Stimulated activated CD4-positive, alpha-beta T cell treated with anti-CD3 and anti-CD28 coated beads, Interleukin-1b, Interleukin-23, amount 100 ng/mL, for 1 hour (primary cell): ENCODE measurements at places on chromosomes 1 and 21.

DNA sequence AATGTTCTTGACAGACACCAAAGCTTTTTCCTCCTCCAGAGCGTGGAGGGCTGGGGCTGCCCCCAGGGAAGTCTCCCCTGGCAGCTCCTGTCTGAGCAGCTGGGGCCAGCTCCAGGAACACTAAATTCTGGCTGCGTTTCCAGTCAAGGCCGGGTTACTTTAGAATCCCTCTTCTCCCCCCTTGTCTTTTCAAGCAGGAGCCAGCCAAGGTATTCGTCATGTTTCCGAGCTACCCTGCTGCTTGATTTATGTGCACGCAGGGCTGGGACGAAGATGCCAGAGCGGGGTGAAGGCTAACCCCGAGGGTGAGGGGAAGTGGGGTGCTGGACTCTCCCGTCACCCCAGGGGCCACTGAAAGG is 68.1 kb upstream of the ANGPTL1 start:
- no peak for DNase-seq

GRCh38 chr1:226736908-226737818 is 1.9 kb downstream of the ITPKB start:
- no peak for DNase-seq

DNA sequence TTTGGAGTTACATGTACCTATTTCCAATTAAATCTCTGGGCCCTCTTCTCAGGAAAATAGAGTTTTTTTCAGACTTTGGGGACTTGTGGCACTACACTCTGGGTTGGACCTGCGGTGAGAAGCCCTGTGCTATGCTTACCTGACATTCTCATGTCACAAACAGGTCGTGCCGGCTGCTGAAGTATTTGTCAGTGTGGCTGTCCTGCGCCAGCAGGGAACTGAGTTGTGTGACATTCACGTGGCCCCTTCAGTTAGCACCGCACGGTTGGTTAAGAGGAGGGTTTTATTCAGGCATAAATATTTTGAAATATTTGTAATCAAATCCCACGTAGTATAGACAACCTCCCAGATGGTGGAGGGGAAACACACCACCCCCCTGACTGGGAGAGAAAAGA is 6.3 kb upstream of the COL6A2 start:
- no peak for DNase-seq

GRCh38 chr1:28159243-28159642 is 17.2 kb downstream of the PTAFR start:
- no peak for DNase-seq

GRCh38 chr1:157955857-157956256 is 37.6 kb upstream of the KIRREL1 start:
- DNase-seq, result no peak

DNA sequence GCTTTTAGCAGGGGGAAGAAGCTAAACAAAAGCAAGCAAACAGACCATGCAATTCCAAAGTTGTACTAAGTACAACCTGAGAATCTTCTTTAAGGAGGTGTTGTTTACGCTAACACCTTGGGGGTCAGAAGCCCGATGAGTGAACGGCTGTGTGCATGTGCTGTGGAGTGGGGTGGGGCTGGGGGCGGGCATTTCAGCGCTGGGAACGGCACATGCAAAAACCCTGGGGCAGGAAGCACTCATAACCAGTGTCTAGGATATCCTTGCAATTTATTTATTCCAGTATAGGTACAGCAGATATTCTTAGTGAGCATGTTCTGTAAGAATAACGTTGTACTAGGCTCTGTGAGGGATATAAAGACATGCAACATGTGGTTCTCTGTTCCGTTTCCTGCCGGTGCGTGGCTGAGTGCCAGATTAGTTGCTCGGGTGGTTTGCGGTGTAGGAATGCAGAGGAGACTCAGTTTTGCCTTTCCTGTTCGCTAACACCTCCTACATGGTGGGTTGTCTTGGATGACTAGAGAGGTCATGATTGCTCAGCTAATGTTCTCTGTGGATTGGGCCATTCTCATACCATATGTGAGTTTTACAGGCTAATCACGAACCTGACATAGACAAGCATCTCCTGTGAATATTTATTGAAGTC is 3.7 kb downstream of the FASLG start:
- DNase-seq, result peak; percentile 63

GRCh38 chr1:225834417-225835329 is 24.7 kb downstream of the EPHX1 start:
- no peak for DNase-seq

DNA sequence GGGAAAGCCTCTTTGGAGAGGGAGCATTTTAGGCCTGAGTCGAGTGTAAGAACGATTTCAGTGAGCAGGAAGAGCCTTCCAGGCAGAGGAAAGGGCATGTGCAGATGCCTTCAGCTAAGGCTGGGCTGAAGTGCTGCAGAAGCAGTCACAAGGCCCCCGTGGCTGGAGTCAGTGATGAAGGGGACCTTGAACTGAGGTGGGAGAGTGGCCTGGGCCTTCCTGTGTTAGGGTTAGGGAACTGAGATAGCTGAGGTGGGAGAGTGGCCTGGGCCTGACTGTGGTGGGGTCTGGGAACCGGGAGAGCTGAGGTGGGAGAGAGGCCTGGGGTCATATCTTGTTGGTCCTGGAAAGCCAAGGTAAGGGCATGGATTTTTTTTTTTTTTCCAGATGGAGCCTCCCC is 50.9 kb upstream of the ETV3 start:
- DNase-seq, result no peak

- DNase-seq, result no peak
Observed at GRCh38 chr1:30977105-30977504, 68.5 kb upstream of the SDC3 start.

DNA sequence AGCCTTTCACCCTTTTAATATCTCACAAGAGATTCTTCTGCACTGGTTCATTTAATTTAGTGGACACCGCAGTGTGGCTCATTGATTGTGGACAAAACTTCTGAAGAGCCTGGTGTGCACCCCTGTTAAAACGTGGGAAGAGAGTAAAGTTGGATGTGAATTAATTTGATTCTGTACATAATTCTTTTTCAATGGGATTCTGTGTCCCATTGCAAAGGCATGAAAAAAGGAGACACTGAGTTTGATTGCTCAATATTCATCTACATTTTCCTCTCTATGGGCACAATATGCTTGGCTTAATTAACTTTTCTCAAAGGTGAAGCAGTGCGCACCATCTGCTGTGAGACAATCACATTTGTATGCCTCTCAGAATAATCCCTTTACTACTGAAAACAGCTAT is 95.1 kb downstream of the BARHL2 start:
- DNase-seq, result no peak

DNA sequence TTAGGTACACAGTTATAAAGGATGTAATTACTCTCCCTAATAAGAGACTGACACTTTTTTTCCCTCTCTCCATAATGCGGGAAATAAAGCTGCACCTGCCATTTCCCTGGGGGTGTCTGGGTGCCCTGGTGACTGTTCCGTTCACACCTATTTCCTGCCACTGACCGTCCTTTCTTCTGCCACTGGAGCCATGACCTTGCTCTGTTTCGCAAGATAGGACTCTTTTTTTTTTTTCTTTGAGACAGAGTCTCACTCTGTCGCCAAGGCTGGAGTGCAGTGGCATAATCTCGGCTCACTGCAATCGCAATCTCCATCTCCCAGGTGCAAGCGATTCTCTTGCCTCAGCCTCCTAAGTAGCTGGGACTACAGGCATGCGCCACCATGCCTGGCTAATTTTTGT is 66.1 kb upstream of the SERBP1 start:
- DNase-seq, result no peak

GRCh38 chr1:160567858-160568682 is 11.2 kb downstream of the CD84 start:
- peak; percentile 34 for DNase-seq

- no peak for DNase-seq
Observed at GRCh38 chr1:147625362-147625995, 44.8 kb downstream of the ACP6 start.

- DNase-seq, result no peak
Observed at GRCh38 chr1:194042736-194043135, 856.3 kb upstream of the B3GALT2 start.

- no peak for DNase-seq
Observed at GRCh38 chr1:111604931-111605330, 14.7 kb upstream of the RAP1A start.

DNA sequence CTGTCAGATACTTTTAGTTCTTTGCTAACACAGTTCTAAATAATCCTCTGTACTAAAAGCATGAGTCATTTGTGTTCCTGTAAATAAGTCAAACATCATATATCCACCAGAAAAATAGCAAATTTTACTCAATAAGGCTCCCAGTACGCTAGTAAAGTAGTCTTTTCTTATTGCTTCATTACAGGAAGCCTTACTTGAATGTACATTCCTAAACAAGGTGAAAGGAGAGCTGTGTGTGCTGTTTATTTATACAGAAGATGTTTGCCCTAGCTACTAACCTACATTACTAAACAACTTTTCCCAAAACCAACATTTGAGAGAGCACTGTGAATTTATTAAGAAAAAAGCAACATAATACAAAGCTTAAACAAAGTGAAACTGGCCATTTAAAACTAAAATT is 52.0 kb downstream of the ZNHIT6 start:
- DNase-seq, result no peak

- DNase-seq, result no peak
Observed at GRCh38 chr1:24465638-24466037, 37.0 kb upstream of the RCAN3 start.

- no peak for DNase-seq
Observed at GRCh38 chr1:200631375-200631774, 10.8 kb upstream of the KIF14 start.

GRCh38 chr1:214391873-214392645 is 111.1 kb downstream of the SMYD2 start:
- no peak for DNase-seq

DNA sequence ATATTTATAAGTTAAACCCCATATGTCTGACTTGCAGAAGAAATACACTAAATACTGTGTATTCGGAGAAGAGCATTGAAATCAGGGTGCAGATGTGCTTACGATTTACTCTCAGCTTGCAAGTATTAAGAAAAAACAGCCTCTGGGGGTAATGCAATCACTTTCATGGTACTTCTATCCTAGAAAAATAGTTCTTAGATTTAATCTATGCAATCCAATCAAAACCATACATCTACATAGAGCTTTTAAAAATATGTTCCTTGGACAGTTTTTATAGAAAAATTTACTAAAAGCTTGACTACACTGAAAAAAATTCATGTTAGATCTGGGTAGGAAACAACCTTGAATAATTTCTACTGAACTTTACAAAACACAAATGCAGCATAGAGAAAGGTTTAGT is 890.3 kb upstream of the ADGRL2 start:
- no peak for DNase-seq

- no peak for DNase-seq
Observed at GRCh38 chr1:26119892-26120608, 8.4 kb downstream of the PDIK1L start.

GRCh38 chr1:100349246-100349645 is 3.1 kb upstream of the CDC14A start:
- DNase-seq, result no peak

DNA sequence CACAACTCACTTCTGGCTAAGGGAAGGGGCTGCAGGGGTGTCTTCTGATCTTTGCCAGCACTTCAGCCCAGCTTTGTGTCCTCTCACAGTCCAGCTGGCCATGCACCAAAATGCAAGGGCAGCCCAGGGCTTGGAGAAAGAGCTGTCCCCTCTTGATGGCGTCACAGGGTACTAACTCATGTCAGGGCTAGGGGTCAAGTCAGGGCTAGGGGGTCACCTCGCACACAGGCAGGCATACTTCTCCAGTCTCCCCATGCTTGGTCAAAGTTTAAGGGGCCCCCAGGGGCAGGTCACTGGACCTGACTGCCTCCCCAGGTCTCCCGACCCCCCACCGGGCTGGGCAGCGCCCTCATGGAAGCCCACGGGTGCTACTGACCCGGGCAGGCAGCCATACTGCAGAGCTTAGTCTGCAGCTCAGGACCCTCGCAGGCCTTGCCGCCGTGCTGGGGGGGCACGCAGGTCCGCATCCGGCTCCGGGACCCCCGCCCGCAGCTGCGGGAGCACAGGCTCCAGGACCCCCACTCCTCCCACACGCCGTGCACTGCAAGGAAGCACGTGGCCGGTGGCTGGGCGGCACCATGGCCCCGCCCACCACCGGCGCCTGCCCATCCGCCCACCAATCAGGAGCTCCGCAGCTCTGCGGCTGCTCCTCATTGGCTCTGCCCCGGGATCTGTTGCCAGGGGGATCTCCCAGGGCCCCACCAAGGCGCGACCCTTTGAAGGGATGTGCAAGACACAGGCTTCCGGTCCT is 21.5 kb downstream of the ADGRB2 start:
- DNase-seq, result no peak

DNA sequence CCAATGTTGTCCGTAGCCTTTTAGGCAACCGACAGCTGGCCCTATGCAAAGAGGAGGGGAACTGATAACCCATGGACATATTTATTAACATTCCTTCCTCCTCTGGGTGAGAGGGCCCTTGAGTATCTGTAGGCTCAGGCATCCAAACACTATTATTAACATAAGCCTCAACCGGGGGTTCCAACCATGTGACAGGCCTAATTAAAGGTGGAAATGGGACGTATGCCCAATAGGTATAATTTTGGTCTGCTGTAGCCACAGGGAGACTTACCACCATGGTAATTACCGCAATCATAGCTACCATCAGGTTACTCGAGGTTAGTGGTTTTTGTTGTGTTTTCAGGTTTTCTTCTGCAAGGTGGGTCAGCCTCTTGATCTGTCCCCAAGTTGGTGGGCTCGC is 5.3 kb downstream of the DAP3 start:
- no peak for DNase-seq

DNA sequence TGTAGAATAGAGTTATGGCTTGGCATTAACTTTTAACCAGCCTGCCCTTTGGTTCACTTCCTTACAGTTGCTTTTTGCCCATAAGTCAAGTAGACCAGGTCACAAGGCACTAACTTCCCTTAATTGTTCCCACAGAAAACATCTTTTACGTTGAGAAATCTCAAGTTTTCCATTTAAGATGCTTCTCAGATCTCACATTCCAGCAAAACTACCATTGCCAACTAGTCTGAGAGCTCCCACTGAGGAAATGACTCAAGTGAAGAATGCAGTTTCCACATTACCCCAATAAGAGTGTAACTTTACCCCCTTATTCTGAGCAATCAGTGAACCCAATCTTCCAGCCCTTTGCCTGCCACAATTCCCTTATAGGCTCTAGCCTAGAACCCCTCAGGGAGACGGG is 502.2 kb upstream of the OLFM3 start:
- no peak for DNase-seq

- DNase-seq, result no peak
Observed at GRCh38 chr1:36126797-36127500, 1.9 kb upstream of the COL8A2 start.

DNA sequence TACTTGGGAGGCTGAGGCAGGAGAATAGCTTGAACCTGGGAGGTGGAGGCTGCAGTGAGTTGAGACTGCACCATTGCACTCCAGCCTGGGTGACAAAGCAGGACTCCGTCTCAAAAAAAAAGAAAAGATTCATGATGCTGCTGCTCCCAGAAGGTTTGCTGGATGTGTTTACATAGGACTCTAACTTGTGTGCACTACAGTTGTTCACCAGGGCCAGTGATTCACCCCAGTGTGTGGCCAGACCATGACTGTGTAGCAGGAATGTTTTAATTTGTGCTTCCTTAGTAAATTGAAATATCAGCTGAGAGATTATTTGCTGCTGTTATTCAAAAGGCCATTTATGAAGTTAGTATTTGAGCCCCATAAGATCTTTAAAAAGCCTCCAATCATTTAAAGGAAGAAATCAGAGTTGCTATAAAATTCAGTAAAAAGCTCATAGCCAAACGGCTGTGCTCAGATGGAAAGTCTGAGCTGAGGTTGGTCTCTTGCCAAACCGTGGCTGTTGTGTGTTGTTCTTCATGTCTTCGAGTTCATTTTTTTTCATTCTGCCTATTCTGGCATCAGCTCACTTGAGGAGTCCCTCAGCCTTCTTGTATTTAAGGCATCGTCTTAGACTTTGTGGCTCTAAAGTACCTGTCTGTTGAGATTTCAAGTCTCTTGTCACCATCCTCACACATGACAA is 18.1 kb upstream of the PGD start:
- no peak for DNase-seq

- no peak for DNase-seq
Observed at GRCh38 chr1:214066936-214067335, 79.2 kb downstream of the PROX1 start.
